ENCODE measurements at places on chromosomes 12 and 14.
A peak's percentile ranks its signal among the peaks of the same experiment; 100 is the strongest.

GRCh38 chr12:89664441-89664840 is 44.2 kb downstream of the ATP2B1 start:
- DNase-seq, result no peak

DNA sequence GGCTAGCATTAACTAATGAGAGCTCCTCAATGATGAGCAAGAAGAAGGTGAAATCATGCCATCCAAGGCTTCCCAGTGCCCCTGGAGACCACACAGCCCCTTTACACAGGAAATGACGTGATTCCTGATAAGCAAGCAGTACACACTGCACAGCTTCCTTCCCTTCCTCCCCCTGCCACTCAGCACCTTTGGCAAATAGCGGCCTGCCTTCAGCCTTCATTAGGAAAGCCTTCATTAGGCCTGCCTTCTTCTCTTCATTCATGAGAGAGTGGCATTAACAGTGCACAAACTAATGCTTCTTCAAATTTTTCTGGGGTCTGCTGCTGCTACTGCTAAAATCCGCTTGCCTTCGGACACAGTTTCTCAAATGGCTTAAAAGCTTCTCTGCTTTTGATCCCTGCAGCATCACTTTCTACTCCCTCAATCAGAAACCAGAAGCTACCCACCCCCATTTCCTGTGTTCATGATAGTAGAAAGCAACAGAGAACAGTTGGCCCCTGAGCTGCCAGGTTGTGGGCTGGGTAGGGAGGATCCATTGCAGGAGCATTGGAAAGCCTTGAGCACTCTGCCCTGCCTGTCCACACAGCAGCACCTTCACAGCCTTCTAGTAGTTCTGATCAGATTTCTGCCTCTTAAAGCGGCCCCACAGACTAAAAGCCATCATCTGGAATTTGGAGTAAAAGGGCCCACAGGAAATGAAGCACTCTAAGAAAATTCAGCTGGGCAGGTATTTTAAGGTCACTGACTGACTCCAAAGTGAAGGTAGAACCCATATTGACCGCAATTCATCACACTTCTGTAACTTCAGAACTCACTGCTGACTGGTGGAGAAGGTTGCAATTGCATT is 103.8 kb upstream of the ETV6 start:
- no peak for DNase-seq

DNA sequence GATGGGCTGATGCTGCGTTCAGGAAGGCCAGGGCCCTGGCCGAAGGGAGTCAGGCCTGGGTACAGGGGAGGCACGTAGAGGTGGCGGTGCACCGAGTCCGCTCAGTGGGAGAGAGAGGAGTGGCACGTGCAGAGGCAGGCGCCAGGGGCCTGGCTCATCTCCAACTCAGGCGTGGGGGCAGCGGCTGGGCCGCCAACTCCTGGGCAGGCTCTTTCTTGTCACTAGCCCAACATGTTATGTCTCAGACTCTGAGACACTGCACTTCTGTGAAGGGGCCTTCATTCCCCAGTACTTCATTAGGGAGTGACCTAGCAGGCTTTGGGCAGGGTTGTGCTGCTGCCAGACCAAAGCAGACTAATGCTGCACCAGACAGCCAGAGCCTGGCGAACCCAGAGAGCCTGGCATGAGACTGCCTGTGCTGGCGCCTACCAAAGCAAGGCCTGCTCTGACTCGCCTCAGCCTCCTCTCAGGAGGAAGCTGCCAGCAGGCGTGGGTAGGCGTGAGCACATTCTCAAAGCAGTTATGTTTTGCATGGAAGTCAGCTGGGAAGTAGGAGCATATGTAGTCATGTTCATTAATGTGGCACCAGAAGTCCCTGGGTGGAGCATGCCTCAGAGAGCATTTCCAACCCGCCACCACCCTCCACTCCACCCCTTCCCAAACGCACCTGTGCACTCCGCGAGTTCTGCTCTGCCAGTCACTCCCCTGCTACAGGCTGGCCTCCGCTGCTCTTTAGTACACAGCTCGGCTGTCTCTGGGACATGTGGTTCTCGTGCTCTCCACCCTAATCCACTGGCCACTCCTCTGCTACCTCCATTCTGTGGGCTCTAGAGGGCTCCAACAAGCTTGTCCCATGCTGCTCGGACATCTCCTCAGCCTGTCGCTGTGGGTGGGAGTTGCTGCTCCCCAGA is 9.7 kb downstream of the CKB start:
- peak; percentile 98 for DNase-seq

- DNase-seq, result no peak
Measured at GRCh38 chr12:85975716-85976115, 101.6 kb downstream of the NTS start.

- DNase-seq, result no peak
Measured at GRCh38 chr14:93081876-93082570, 33.7 kb downstream of the ITPK1 start.

- no peak for DNase-seq
Measured at GRCh38 chr12:123036466-123037285, 56.2 kb downstream of the ARL6IP4 start.

- DNase-seq, result no peak
Measured at GRCh38 chr14:64878837-64879634, 671 bp downstream of the SPTB start.

DNA sequence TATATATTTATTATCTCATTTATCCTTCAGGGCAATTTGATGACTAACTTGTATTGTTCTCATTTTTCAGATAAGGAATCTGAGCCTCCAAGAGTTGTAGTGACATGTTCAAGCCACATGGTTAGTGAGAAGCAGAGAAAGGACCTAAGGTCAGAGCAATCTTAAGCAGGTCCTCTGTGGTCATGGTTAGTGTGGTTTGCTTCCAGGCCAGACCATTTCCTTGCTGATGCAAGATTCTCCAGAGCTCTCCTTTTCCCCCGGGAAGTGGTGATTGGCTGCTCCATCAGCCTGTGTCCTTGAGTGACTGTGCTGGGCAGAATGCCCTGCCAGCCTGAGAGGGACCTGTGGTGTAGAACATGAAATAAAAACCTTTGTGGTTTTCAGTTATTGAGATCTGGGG is 141.3 kb downstream of the KTN1 start:
- peak; percentile 96 for DNase-seq

DNA sequence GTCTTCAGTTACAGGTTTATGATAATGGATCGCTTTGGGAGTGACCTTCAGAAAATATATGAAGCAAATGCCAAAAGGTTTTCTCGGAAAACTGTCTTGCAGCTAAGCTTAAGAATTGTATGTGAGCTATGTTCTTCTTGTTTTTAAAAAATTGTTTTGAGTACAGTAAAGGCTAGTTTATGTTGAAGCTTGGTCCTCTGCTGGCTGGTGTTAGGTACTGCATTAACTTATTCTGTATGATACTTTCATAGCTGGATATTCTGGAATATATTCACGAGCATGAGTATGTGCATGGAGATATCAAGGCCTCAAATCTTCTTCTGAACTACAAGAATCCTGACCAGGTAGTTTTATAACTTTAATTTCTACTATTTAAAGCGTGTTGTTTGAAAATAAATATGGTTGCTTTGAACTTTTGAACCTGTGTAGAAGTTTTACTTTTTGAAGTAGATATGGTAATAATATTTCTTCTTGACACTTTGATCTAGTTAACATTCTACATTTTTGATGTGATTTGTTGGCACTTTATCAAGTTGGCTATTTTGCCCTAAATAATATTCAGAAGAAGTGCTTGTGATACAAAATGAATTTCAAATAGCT is 55.7 kb downstream of the VRK1 start:
- DNase-seq, result peak; percentile 44

GRCh38 chr14:53110096-53110495 is 43.0 kb downstream of the DDHD1 start:
- no peak for DNase-seq

DNA sequence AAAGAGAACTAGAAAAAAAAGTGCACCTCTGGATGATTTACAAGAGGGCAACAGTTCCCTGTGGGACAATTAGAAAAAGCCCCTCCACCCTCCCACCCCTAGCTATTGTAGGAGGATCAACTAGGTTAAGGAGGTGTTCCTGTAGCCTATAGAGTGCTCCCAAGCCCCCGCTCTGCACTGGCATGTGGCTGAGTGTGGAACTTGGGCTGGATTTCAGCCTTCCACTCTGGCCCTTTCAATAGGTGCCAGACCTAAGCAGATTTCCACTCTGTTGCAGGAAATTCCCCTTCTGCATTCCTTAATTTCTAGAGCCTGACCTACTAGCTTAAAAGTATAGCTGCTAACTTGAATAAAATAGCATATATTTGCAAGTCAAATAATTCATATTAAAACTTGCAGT is 2.8 kb downstream of the NFATC4 start:
- DNase-seq, result no peak

GRCh38 chr14:92040431-92041051 is 682 bp upstream of the TRIP11 start:
- peak; percentile 63 for DNase-seq

GRCh38 chr12:22399464-22400180 is 65.1 kb upstream of the ST8SIA1 start:
- no peak for DNase-seq

DNA sequence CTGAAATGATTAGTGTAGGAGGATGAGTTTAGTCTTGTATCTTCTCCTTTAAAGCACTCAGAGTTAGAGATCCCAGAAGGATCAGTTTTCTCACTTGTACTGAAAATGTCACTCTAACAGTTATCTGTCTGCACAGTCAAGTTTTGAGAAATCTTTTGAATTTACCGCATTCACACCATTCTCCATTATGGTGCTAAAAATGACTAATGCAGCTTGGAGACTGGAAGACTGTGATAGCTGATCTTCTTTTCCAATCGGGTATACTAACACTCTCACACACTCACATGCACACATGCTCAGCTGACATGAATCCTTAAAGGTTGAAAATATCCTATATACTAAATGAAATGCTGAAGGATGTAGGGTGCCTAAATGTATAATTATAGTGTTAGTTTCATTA is 65.8 kb downstream of the SLC15A5 start:
- DNase-seq, result no peak

DNA sequence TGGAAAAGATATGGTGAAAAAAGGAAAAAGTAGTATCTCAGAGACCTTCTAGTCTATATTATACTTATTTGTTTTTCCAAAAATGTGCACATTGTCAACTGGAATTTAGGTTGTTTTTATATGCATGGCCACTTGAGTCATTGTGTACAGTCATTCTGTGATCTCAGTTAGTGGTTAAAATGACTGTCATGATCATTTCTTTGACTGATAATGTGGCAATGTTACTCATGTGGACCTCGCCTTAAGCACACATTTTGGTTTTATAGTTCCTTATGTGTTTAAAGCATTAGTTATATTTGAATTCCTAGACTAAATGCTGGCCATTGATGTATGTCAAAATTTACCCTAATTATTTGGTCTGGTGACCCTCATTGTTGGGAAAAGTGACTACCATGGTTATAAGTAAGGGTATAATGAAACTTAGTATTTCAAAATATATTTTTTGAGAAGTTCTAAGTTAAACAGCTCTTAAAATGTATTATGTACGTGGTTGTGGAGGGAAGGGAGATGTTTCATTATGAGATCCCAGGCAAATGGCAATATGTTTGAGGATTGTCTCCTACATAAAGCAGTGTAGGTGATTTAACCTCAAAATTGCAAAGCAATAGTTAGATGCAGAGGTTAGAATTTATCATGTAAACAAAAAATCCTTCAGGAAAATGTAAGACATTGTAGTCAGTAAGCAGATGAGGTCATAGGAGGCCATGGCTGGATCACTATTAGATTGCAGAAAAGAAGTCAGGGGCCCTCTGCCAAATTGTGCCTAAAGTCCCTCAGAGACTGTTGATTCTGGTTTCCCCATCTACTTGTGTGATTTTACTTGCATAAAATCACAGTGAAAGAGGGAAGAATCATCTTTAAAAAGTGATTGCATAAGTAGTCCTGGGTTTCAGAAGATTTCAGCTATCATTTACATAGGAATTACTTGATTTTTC is 17.5 kb downstream of the PNMA1 start:
- DNase-seq, result peak; percentile 93

DNA sequence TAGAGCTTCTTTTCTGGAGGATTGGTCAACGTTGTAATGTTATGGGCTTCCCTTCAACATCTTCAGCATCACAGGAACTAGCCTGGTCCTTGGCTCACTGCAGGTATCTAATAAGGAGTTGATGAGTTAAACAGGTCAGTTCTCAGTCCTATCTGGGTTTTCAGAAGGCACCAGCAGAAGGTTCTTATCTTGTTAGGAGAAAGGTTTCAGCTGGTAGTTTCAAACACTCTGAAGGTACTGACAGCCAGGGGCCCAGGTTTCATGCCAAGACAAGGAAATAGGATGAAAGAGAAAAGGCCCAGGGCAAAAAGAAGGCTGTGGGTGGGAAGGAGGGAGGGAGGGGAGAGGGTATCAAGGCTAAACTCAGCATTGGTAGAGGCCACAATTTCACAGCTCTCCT is 21.4 kb downstream of the TMEM229B start:
- DNase-seq, result no peak

DNA sequence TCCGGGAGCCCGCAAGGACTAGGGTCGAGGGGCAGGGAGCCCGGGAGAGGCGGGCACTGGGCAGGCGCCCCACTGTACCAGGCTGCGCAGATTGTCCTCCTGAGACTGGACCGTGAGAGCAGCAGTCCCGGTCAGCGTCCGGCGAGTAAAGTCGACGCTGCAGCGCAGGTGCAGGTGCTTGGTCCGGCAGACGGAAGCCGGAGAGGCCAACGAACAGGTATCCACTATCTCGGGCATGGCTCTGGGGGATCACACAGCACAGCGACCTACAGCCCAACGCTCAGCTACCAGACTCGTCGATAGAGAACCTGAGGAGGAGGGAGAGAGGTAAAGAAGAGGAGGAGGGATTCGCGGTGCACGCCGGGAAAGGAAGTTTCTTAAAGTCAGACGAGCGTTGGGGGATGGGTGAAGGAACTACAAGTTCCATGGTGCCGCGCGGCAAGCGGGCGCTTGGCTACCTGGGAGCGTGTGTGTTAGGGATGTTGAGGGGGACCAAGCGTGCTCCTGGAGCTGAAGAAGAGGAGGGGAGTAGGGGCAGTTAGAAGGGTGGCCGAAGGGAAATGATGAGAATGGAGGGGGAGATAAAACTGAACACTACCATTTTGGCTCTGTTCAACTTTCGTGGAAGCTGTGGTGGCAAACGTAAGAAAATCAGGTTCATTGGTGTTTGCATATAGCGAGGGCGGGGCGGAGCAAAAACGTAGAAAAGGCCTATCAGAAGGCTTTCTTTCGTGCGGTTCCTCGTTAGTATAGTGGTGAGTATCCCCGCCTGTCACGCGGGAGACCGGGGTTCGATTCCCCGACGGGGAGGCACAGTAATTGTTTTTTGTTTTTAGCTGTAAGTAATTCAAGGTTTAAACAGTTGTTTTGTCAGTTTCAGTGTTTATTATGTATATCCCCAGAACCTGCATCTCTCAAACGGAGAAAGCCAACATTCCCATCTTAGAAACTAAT is at the start of gene LTA4H:
Gene LTA4H, minus strand, starts transcription at position 305 of the 954 bp plus-strand sequence. Its CDS starts 68 bp downstream, at position 237.
- DNase-seq, result peak; percentile 98

DNA sequence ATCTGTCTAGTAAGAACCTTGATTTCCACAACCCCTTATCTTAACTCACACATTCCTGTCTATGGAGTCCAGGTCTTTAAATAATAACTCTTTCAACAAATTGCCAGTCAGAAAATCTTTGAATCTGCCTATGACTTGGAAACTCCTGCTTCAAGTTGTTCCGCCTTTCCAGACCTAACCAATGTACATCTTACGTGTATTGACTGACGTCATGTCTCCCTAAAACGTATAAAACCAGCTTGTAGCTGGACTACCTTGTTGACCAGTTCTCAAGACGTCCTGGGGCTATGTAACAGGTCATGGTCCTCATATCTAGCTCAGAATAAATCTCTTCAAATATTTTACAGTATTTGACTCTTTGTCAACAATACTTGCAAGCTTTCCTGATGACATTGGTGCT is 337.0 kb downstream of the TMEM132D start:
- no peak for DNase-seq

- DNase-seq, result no peak
Measured at GRCh38 chr14:42929806-42930480, 1323.3 kb downstream of the LRFN5 start.
